ENCODE measurements at places on chromosomes 12 and 14.

- DNase-seq = no peak
These were observed 94.6 kb upstream of the SCAF11 start for GRCh38 chr12:46084666-46085631.

DNA sequence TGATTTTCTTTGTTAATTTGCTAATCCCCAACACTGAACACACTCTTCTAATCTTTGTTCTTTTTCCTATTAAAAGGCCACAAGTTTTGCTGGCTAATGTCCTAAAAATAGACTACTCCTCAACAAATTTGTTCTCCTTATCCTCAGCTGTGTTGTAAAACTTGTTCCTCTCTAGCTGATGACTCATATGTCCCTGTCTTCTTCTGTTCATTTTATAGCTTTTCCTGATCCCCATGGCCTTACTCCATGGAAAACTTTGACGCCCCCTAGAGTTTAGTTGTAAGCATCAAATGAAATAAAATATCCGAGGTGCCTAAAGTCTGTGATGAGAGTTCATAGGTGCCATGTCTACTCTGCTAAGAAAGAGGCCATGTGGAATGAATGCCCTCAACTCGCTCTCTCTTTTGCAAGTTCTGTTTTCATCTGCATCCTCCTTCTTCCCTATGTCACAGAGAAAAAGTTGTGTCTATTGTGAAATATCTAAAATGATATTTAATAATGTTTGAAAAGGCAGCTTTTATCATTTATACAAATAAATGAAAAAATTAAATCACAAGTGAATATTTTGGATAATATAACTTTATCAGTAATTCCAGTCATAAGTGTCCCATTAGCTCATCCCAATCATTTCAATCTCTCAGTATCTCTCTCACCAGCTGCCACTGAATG is 237.9 kb downstream of the IPO8 start:
- peak; percentile 18 for DNase-seq

- no peak for DNase-seq
These were observed 137.1 kb upstream of the FOXG1 start for GRCh38 chr14:28629328-28630004.

- no peak for DNase-seq
These were observed 214.2 kb upstream of the KRR1 start for GRCh38 chr12:75725521-75726111.

- DNase-seq = no peak
These were observed 108.5 kb downstream of the ARF6 start for GRCh38 chr14:50001151-50001998.

DNA sequence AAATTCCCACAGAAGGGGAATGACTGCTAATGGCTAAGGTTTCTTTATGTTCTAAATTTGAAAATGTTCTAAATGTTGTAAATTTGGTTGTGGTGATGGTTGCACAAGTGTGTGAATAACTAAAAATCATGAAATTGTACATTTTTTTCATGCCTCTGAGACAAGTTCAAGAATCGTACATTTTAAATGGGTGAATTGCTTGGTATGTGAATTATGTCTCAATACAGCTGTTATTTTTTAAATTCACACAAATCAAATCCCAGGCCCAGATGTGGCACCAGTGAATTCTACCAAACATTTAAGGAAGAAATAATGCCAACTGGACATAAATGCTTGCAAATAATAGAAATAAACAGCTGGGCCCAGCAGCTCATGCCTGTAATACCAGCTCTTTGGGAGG is 28.6 kb upstream of the RND1 start:
- no peak for DNase-seq

DNA sequence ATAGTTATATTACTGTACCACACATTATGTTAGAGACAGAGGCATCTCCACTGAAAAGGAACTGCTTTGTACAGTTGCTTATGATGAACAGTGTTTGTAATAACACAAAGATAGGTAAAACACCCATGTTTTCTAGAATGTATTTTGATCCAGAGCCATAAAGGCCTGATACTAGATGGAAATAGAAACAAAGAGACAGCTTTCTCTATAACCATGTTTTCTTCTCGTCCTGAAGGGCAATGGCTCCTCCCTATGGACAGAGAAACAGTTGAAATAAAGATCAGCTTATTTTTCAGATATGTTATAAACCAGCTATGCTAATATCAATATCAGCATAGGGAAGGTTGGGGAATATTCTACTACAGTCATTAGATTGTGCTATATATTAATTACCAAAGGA is 109.2 kb downstream of the ATXN7L3B start:
- no peak for DNase-seq

GRCh38 chr12:129467726-129468125 is 436.1 kb downstream of the TMEM132D start:
- DNase-seq = no peak

- DNase-seq = no peak
These were observed 746.5 kb upstream of the FOXG1 start for GRCh38 chr14:28020112-28020511.

DNA sequence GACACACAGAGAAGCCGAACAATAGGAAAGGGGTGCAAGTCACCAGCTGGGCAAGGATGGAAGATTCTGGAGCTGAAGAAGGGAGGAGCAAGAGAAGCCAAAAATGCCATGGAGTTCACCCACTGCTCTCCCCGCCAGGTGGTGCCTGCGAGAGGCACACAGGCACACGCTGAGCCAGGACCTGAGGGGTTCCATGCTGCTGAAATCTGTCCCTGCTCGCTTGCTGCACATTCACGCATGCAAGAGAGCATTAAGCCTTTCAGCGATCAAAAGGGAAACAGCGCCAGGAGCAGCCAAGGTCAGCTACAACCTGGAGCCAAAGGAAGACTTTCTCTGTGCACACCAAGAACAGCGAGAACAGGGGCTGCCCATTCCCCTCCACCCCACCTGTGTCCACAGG is 104.1 kb downstream of the ANO2 start:
- DNase-seq = no peak

DNA sequence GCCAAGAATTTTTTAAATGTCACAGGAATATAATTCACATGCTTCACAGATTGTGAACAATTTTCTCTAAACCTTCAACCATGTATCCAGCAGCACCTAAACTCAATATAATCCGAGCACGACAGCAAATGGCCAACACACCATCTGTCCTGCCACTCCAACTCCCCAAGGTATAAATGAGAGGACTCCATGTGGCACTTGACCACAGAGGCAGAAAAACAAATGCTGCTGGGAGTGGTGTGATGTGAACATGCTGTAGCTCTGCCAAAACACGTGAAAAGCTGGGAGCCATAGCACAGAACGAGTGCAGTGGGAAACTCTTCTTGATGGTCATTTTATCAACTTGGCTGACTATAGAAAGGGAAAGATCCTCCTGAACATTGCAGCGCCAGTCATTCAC is 70.9 kb downstream of the LLPH start:
- DNase-seq = no peak

DNA sequence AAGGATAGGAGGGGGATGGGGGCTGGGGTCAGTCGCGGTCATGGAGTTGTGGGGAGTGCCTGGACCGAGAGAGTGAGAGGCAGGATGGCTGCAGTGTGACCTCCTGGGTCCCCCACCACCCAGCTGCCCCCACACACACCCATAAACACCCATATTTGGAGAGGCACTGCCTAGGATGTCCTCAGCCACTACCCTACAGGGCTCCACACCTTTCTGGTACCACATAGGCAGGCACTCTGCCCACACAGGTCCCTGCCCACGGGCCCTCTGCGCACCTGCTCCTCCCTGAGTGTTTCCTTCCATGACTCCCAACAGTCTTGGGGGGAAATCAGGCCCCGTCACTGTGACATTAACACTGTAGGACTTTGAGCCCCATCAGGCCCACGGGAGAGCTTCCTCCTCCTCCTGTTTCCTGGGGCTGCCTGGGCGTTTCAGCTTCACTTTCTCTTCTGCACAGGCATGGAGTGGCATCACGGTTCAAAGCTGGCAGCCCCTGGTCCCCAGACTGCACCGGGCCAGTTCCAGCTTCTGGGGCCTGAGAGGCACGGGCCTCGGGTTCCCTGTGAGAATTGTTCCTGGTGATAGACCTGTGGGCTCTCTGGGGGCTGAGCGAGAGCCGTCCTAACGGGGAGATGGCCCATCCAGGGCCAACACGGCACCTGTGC is 207.0 kb upstream of the C14orf180 start:
- DNase-seq = no peak

DNA sequence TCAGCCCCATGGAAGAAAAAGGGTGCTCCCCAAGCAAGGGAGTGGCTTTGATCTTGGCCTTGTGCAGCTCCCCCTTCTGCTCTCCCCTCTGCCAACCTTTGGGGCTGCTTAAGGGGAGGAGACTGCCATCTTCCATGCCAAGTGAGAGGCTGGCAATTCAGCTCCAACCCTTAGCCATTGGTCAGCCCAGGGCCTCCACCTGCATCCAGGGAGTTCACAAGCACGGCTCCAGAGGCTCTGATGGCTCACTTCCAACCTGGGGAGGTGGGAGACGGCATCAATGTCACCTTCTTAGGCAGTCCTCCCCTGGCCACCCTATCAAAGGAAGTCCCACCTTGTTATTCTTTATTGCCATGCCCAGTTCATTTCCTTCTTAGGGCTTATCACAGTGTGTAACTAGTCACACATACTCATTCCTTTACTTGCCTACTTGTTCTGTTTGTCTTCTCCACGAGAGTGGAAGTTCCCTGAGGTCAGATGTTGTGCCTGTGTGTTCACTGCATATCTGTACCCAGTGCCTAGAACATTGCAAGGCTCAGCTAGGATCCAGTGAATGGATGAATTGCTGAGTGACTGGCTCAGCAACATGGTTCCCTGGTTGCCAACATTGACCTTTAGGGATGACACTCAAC is 5.0 kb downstream of the HDAC7 start:
- no peak for DNase-seq

GRCh38 chr14:97539884-97540283 is 742.7 kb downstream of the VRK1 start:
- DNase-seq = no peak

DNA sequence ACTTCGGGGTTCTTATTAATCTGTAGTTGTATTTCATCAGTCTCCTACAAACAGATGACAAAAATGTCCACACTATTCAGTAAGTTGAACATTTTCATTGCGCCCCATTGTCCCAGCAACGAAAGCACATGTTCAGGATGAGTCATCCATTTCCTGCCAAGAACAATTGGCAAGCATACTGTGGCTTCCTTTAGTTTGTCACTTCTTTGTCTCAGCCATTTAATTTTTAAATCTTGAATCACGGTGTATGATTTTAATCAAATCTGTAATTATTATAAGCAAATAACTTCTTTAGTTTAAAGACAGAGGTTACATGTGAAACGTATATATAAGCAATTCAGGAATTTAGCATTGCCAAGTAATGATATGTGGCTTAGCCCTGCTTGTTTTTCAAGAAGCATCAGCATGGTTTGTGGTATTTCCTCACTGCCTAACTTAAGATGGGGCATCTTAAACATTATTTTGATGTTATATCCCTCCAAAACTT is 211.3 kb upstream of the KRR1 start:
- peak; percentile 93 for DNase-seq

GRCh38 chr14:77347751-77348150 is 26.9 kb downstream of the GSTZ1 start:
- no peak for DNase-seq

DNA sequence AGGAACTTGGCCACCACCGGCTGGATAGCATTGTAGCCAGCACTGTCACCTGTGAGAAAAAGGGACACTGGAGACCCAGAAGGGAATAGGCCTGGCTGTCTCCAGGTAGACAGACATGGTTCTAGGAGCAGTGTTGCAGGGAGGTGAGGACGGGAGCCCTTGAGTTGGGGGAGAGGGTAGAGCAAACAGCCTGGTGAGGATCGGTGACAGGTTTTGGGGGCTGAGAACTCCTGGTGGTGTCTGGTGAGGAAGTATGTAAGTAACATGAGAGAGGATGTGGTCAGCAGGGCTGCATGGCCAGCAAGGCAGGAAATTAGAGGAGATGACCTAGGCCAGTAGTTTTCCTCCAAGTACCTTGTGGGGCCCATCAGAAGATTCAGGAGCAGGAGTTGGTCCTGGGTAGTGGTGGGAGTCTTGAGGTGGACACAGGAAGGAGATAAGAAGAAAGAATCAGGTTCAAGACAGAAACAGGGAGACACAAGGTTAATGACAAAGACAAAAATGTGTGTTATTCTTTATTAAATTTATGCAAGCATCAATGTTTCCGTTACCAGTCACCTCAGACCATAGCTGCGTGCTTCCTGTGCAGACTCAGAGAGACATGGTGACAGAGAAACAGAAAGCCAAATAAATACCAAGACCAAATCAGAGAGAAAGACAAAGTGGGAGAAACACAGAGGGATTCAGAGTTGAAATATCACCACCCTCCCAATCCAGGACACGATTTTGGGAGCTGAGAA is at the start of gene ARHGAP9:
ARHGAP9 (minus strand) TSS at position 491 of the 740 bp plus-strand sequence; CDS start at position 31, 460 bp downstream.
- DNase-seq = no peak

- no peak for DNase-seq
These were observed 14.7 kb downstream of the SERPINA1 start for GRCh38 chr14:94373708-94374107.

DNA sequence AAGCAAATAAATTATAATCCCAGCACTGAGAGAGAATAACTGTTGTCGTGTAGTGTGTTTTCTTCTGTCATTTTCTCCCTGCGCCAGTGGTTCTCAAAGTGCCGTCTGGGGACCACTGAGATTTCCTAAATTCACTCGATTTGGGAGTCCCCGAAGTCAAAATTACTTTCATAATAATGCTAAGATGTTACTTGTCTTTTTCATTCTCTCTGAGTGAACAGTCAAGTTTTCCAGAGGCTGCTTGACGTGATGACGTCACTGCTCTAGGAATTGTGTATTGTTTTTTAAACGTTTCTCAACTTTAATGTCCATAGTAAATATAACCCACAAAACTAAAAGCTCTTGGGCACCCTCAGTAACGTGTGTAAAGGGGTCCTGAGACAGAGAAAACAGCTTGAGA is 796 bp upstream of the POP5 start:
- DNase-seq = no peak

DNA sequence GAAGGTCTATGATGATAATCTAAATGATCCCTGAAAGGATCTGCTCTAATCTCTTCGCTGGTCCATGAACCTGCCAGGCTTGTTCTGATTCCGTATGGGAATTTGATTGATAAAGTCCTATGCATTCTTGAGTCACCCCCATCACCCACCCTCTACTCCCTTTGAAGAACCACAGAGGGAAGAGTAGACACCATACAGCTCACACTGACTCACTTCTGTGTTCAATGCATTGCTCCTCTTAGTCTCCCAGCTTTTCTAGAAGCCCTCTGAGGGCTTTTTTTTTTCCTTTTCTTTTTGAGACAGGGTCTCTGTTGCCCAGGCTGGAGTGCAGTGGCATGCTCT is 18.5 kb upstream of the GPRC5A start:
- no peak for DNase-seq

- no peak for DNase-seq
These were observed 173.5 kb downstream of the PAX9 start for GRCh38 chr14:36835128-36835527.

DNA sequence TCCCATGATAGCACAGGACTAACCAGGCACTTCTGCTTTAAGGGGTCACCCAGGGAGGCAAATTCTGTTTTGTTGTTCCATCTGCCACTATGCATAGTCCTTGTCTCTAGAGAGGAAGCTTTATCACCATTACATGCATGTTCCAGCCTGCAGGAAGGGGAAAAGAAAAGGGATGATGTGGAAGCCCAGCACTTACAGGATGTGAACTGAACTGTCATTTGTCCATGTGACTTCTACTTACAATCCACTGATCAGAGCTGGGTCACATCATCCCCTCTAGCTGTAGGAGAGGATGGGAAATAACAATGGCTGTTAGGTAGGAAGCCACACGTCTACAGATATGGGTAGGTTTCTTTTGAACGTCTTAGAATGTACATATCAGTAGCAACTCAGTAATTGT is 203.1 kb downstream of the PTPRO start:
- no peak for DNase-seq

- no peak for DNase-seq
These were observed 141.5 kb downstream of the KIF21A start for GRCh38 chr12:39301422-39301821.

GRCh38 chr14:48584031-48584430 is 908.6 kb upstream of the MDGA2 start:
- no peak for DNase-seq

Data from glomerular endothelial cell (primary cell).